ENCODE measurements at places on chromosomes 2 and 18.

DNA sequence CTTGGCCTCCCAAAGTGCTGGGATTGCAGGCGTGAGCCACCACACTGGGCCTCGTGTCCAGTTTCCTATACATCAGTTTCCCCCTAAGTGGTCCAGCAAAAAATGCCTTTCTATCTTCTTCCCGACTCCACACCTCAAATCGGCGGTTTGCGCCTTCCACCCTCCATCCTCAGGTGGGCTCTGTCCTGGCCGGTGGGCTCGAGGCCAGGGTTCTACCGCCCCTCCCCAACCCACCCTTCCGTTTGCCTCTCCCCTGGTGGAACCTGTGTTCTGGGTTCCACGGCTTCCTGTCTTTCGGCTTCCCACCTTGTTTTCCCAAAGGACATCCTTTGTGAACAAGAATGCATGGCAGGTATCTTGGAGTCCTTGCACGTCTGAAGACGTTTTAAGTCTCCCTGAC lies 104.4 kb downstream of the HS6ST1 start:
- no peak for DNase-seq

DNA sequence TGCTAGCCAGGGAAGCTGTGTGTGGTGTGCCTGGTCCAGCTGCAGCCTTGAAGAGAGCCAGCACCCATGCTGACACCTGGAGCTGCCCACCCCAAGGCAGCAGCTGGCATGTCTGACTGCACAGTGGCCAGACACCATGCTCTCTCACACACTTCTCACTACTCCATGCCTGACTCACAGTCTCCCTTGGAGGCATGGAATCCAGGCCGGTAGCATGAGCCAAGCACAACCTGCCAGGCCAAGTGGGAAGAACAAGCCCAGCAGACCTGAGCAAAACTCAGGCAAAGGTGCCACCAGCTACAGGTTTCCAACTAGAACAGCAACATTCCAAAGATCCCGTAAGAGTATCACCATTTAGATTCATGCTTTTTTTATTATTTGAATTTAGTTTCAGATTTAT lies 625.3 kb upstream of the LRRTM4 start:
- DNase-seq: no peak

- peak; percentile 13 for DNase-seq
Observed at GRCh38 chr2:100919316-100919715, 82.8 kb upstream of the RPL31 start.

DNA sequence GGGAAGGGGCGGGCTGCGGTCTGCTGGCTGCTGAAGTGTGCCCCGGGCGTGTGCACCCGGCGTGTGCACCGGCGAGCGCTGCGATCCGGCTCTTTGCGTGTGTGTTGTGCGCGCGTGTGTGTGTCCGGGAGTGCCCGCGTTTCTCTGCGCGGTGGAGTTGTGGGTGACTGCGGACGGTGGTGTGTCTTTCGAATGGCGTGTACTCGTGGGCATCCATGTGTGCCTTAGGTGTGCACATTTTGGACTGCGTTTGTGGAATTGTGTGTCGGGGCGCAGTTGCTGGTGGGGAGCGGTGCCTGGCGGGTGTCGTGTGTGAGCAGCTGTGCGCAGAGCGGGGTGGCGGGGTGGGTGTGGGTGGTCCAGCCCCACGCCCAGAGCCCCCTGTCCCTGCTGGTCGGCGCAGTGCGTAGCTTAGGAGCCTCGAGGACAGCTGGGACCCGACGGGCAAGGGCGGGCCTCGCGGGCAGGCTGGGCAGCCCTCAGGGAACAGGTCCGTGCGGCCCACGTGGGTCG lies 533 bp downstream of the HPCAL1 start:
- DNase-seq: peak; percentile 39

- no peak for DNase-seq
Observed at GRCh38 chr2:168926621-168927386, 25.7 kb downstream of the G6PC2 start.

DNA sequence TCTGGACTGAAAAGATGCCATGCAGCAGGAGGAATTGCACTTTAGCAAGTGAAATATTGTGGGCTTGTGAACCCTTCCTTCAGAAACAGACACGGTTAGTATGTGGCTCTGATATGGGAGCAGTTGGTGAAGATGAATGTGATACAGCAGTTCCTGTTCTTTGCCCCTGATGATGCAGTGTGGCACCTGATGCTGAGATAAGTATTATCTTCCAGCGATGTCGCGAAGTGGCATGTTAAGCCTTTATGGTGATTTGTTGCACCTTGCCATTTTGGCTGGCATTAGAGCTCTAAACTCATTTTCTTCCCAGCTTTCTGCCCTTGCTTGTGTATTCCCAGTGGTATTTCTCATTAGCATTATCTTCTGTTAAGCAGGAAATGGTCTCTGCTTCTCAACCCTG lies 441.6 kb upstream of the RAB12 start:
- no peak for DNase-seq

DNA sequence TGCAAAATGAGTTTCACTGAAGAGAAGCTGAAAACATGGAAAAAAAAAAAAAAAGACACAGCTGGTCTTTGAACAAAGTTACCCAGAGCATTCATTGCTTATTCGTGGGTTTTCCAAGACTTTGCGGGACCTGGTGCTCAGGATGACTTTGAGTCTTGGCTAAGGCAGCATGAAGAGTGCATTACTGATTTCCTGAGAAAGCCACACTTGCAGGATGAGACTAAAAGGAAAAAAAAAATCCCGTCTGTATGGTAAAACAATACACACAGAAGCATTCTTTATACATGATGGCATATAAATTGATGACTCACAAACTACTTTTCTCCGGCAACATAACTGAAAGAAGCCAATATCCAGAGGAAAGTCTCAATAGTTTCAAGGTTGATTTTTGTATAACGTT lies 195.4 kb downstream of the SPP2 start:
- no peak for DNase-seq

- no peak for DNase-seq
Observed at GRCh38 chr2:12219761-12220160, 473.3 kb downstream of the LPIN1 start.

- no peak for DNase-seq
Observed at GRCh38 chr2:156379071-156379470, 46.5 kb upstream of the NR4A2 start.

- DNase-seq: no peak
Observed at GRCh38 chr18:8424481-8424880, 184.8 kb upstream of the RAB12 start.

- no peak for DNase-seq
Observed at GRCh38 chr2:10004401-10004800, 38.9 kb upstream of the KLF11 start.

- DNase-seq: no peak
Observed at GRCh38 chr2:235087832-235088495, 136.1 kb downstream of the SH3BP4 start.

- no peak for DNase-seq
Observed at GRCh38 chr2:174340400-174341292, 5.9 kb downstream of the SP9 start.

GRCh38 chr18:78981394-78981831 lies 1.8 kb downstream of the SALL3 start:
- no peak for DNase-seq

DNA sequence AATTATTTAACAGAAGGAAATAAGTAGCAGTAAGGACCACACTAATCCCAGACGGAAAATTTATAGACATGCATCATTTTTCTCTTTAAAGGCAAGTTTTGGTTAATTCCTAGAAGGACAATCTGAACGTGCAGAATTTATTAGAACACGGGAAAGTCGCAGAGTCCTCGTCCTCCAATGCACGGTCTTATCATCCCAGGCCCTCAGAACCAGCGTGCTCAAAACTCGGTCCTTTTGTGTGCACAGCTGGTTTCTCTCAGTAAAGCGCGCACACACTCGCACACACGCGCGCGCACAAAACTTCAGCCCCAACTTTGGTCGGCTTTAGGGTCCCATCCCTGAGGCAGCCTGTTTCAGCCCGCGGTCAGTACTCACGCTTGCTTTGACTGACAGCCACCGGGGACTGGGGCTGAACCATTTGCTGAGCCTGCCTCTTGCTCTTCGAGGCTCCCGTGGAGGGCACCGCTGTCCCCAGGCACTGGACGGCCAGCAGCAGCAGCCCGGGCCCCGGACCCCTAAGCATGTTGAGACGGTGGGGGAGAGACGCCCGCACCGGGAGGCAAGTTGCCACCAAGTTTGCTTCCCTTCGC lies 493 bp downstream of the FN1 start:
- DNase-seq: no peak

- no peak for DNase-seq
Observed at GRCh38 chr2:70779911-70780545, 10.4 kb downstream of the FIGLA start.

DNA sequence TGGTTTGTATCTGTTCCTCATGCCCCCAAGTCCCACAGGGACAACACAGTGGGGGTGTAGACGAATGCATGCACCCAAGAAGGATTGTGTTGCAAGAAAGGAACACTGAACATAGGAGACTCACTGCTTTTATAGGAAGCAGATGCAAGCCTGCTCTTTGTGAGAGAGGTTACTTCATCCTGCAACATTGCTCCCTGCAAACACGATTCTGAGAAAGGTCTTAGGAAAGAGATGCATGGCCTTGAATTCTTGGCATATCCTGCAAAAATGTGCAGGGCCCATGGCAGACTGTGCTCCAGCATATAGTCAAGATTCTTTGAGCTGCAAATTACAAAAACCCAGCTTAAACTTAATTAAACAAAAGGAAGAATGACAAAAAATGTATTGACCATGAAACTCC lies 312.2 kb upstream of the MGAT5 start:
- DNase-seq: no peak

DNA sequence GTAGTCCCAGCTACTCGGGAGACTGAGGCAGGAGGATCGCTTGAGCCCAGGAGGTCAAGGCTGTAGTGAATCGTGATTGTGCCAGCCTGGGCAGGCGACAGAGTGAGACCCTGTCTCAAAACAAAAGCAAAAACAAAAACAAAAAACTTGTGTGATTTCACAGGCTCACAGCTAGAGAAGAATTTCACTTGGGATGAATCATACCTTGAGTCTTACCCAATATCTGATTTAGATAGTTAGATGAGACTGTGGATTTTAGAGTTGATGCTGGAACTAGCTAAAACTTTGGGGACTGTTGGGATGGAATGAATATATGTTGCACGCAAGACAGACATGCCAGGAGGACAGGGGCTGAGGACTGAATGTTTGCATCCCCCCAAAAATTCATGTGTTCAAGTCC lies 4.4 kb downstream of the ANKRD29 start:
- no peak for DNase-seq

DNA sequence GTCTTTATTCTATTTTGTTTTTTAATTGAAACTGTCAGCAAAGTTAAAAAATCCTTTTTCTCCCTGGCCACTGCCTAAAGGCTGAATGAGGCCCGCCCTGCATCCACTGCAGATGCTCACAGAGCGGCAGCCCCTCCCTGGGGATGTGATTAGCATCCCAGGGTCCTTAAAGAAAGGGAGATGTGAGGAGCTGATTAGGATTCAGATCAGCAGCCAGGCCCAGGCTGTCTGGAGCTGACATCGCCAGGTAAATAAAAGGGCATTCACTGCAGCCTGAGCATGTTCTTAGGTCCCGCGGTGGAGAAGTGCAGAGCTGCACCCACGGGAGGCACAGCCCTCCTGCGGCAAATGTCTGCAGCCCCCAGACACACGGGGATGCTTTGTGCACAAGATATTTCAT lies 83.8 kb downstream of the LONRF2 start:
- DNase-seq: no peak

DNA sequence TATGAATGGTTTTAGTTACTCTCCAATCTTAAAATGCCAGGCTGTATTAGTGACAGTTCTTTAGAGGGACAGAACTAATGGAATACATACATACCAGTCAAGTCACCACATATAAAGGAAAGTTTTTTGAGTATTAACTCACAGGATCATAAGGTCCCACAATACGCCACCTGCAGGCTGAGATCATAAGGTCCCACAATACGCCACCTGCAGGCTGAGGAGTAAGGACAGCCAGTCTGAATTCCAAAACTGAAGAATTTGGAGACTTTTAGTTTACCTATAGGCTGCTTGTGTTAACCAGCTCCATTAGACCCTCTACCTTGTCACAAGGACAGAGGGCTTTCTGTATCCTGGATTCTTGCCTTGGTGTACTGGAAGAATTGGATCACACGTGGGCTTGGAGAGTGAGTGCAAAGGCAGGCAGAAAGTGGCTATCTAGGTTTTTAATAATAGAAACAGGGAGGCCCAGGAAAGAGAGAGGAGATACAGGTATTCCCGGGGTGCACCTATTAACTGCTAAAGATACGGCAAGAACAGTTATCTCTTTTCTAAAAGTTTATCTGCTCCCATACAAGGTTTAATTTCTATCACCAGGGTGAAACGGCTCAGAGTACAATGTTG lies 234.9 kb upstream of the CYRIA start:
- DNase-seq: peak; percentile 7

GRCh38 chr2:109208071-109208950 lies 79.3 kb downstream of the SH3RF3 start:
- DNase-seq: no peak

DNA sequence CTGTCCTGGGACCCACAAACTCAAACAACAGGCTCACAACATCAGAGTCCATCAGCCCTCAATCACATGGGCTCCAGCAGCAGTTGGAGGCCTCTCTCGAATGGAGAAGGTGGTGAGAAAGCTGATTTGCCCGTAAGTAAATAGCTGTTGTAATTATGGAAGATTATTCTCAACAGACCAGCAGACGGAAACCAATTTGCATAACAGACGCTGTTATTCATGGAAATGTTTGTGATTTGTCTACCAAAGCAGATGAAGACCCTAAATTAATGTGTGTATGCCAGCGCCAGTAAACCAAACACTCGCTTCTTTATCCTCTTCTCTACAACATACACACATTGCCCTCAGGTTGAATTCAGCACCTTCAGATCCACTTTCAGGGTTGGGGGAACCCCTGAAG lies 23.4 kb upstream of the GALNT14 start:
- DNase-seq: no peak

DNA sequence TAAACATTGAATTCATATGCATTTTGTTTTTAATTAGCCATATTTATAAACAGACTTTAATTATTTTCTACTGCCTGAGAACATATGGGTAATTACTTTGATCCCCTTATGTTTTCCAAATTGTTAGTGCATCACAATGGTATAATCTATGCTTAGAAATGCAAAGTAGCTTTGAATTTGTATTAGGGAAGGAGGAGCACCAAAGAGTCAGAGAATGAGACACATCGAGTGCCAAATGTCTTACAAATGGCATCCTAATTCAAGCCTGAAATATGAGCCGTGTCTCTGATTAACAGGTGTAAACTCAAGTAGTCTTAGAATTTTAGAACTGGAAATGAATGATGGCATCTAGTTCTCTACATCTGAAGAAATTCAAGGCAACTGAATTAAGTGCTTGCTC lies 8.7 kb upstream of the HNMT start:
- DNase-seq: no peak

DNA sequence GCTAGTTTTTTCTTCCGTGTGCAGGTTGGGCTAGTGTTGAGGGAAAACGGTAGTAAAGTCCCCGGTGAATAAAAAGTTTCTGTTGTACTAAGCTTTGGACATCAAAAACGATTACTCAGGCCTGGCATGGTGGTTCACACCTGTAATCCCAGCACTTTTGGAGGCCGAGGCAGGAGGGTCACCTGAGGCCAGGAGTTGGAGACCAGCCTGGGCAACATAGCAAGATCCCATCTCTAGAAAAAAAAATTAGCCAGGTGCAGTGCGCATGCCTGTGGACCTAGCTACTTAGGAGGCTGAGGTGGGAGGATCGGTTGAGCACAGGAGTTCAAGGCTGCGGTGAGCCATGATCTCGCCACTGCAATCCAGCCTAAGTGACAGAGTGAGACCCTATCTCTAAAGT lies 98.1 kb downstream of the ALPK2 start:
- no peak for DNase-seq

All from activated CD4-positive, alpha-beta T cell treated with anti-CD3 and anti-CD28 coated beads, Interleukin-2, amount 50 U/mL, for 16 hours (primary cell).